ENCODE measurements at places on chromosomes 12 and 14.

- DNase-seq: no peak
Measured at GRCh38 chr12:74945771-74946198, 263.9 kb downstream of the KCNC2 start.

GRCh38 chr12:124381456-124382296 is 86.8 kb downstream of the RFLNA start:
- DNase-seq: no peak

GRCh38 chr14:75295491-75296345 is 17.1 kb downstream of the FOS start:
- DNase-seq: peak; percentile 61

GRCh38 chr12:128745772-128746689 is 77.7 kb downstream of the SLC15A4 start:
- DNase-seq: no peak

DNA sequence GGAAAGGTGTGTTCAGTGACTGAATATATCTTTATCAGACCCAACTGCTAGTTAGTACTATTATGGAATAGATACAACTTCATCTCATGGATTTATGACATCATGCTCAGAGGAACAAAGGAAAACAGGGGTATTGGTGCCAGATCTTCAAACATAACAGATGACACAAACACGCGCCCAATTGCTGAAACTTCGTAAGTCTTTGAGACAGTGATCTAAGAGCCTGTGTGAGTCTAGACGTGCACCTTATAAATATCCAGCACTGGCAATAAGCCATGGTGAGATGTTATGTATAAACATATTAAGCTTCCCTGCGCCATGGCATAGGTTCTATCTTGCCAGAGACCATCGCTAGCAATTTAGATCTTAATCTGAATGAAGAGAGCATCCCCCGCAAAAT is 42.2 kb upstream of the NR2C1 start:
- DNase-seq: no peak

DNA sequence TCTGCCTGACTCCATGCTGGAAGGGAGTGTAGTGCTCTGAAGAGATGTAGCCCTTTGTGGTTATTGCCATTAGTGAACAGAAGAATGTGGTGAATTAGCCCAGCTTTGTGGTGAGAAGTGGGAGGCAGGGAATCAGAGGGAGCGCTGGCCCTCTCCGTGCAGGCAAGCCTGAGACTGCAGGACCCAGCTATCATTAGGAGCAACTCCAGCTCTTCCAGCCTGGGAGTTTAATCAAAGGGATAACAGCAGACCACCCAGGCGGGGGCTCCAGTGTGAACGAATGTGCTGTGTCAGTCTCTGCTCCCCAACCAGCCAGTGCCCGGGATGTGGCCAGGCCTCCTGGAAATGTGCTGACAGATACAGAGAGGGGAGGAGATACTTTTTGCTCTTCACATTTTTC is 142.7 kb downstream of the TTLL5 start:
- DNase-seq: no peak

- no peak for DNase-seq
Measured at GRCh38 chr12:68919581-68920239, 13.3 kb downstream of the CPM start.

DNA sequence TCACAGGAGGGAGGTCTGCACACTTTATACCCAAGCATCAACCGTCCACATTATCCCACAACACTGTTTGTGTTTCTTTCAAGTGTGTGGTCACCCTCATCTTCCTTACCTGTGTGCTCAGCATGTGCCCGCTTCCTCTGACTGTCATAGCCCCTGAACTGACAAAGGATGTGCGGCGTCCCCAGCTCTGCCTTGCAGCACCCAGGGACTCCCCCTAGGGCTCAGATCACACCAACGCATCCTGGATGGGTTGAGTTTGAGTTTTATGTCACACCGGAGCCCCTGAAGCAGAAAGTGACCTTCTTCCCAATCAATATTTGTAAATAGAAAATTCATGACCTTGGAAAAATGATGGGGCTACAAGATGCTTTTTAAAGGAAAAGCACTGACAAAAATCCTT is 770.7 kb upstream of the TMEM132C start:
- DNase-seq: no peak

GRCh38 chr12:130462558-130463274 is 125.0 kb downstream of the PIWIL1 start:
- no peak for DNase-seq

Data from stimulated activated naive B cell treated with anti-CD40 and anti-IgM and Interleukin-4, amounts not matched to agents 10 μg/mL and 1 μg/mL and 100 μg/mL, for 72 hours (primary cell).